Sigmoid colon (tissue), 7 donors: ENCODE measurements at places on chromosomes 11 and 22. TPM values are rescaled to one million over a fixed set of nuclear protein-coding genes. Genes with fewer than 3 reads are reported as not detected.

The SYT8 gene
- polyA plus RNA-seq, result 1.8 TPM

The NDUFV1 gene
- polyA plus RNA-seq, result 169 TPM

The MCAM gene
- 51.5 TPM for polyA plus RNA-seq

The CCDC157 gene
- polyA plus RNA-seq, result 1.6 TPM

The KLHL35 gene
- not detected for polyA plus RNA-seq

The BIRC3 gene
- polyA plus RNA-seq, result 92.6 TPM

The UBASH3B gene
- 3.2 TPM for polyA plus RNA-seq

The RHOG gene
- polyA plus RNA-seq, result 90.3 TPM

The SOX6 gene
- 0.51 TPM for polyA plus RNA-seq

The TBX1 gene
- polyA plus RNA-seq, result 2.4 TPM

The KRTAP5-11 gene
- not detected for polyA plus RNA-seq

The BATF2 gene
- polyA plus RNA-seq, result 14.4 TPM

The EHBP1L1 gene
- 71.2 TPM for polyA plus RNA-seq

The PDGFD gene
- 0.69 TPM for polyA plus RNA-seq

The HBG1 gene
- not detected for polyA plus RNA-seq

The SUSD2 gene
- polyA plus RNA-seq, result 2.6 TPM

The OR9G1 gene
- 1.8 TPM for polyA plus RNA-seq

The SH3BP1 gene
- polyA plus RNA-seq, result 35.4 TPM

The SF3A1 gene
- polyA plus RNA-seq, result 21.3 TPM

The C1QTNF4 gene
- polyA plus RNA-seq, result 1.8 TPM

The MYBPC3 gene
- 1.4 TPM for polyA plus RNA-seq

The SELENOH gene
- polyA plus RNA-seq, result 180 TPM

The OR8D1 gene
- not detected for polyA plus RNA-seq

The OR52D1 gene
- polyA plus RNA-seq, result not detected

The PLA2G3 gene
- 5.2 TPM for polyA plus RNA-seq

The PIH1D2 gene
- polyA plus RNA-seq, result 0.60 TPM

The HEPN1 gene
- polyA plus RNA-seq, result not detected

The PKNOX2 gene
- polyA plus RNA-seq, result 0.23 TPM

The PSMC3 gene
- 151 TPM for polyA plus RNA-seq

The SPI1 gene
- polyA plus RNA-seq, result 29.8 TPM

The FREY1 gene
- polyA plus RNA-seq, result not detected

The TCN2 gene
- 8.4 TPM for polyA plus RNA-seq

The FHIP1B gene
- 43.5 TPM for polyA plus RNA-seq

The SHANK3 gene
- polyA plus RNA-seq, result 6.6 TPM

The CBX7 gene
- polyA plus RNA-seq, result 36.2 TPM

The OTOG gene
- not detected for polyA plus RNA-seq

The TBX10 gene
- polyA plus RNA-seq, result 109 TPM
